Epithelial cell of prostate (primary cell): ENCODE measurements at places on chromosomes 12 and 14.

GRCh38 chr12:92408072-92408900 lies 262.6 kb upstream of the BTG1 start:
- DNase-seq: no peak

DNA sequence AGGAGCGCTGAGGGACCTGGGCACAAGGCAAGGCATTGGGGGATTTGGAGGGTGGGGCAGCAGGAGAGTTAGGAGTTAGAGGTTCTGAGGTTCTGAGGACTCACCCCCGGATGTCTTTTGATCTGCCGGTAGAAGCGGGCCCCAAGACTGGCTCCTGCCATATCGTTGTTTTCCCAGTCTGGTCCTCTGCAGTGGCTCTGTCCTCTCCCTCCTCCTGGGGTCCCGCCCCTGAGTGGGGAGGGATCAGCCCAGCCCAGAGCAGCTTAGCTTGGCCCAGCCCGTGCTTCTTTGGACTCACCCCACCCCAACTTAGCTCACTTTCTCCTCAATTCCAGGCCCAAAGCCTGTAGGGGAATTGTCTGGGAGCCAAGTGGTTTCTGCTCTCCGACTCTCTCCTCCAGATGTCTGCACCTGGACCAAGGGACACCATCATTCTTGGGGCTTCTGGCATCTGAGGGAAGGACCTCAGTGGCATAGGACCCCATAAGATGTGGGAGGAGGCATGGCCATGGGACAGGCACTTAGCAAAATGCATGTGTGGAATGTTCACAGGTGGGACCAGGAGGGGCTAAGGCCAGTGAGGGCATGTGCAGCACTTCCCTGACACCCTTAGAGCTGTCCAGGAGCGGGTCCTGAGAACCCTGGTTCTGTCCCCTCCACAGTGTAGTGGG lies 7.5 kb downstream of the SHMT2 start:
- DNase-seq: no peak

DNA sequence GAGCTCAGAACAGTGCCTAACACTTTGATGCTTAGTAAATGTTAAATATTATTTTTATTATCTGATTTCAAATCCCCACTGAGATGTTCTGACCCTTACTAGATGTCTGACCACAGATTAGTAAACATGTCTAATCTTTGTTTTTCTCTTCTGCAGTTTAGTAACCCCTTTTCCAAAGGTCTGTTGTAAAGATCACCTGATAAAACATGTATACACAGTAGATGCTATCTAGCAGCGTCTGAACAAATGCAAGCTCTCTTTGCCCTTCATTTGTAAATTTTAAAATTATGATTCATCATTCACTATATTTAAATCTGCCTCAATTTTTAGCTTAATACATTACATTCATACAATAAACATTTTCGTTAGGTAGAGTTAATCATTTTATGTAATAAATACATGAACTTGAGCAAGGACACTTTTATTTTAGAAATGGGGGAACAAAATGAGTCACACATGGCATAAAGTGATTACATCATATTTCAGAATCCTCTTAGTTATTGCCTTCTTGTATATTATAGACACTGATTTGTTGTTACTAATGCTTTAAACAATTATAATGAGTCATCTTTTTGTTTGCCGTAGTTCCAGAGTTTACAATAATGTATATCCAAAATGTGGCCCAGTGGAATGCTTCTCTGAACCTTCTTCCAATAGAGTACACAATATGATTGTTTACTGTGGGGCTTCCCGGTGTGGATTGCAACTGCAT lies 1.7 kb upstream of the OR4K5 start:
- no peak for DNase-seq

DNA sequence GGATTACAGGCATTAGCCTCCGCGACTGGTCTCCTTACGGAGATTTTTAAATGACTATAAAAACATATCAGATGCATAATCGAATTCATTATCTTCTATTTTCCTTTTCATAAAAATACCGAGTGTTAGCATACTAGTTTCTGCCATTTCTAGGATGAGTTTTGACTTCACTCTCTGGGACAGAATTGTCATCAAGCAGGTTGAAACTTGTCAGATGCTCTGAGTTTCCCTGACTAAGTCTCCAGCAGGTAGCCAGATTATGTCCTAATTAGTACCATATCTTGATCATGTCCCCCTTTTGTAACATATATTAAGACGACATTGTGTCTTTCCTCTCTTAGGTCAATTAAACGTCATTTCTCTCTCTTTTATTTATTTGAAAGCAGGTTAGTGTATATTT lies 103.5 kb upstream of the RASSF8 start:
- no peak for DNase-seq

- no peak for DNase-seq
These were observed 492.9 kb upstream of the NOVA1 start for GRCh38 chr14:27090716-27091115.

DNA sequence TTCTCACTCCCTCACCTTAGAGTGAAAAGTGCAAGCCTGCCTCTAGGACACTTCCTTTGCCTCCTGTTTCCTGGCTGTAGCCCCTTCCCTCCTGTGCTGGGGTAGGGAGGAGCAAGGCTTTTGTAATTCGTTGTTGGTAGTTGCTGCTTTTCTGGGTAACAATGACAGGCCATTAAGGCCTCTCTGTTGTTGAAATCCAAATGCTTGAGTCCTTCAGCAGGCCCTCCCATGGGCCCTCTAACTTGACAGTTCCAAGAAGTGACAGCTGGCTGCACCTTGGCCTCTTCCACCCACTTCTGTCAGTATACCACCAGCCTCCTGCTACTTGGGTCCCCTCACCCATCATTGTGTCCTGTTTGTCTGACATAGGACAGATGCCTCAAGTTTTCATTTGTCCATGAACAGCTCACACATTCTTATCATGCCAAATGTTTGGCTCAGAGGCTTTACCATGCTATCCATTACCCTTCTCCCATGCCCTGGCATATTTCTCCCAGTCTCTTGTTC lies 103.7 kb upstream of the PDE3A start:
- no peak for DNase-seq

- DNase-seq: no peak
These were observed 48.1 kb downstream of the VWF start for GRCh38 chr12:6076346-6076745.

GRCh38 chr14:68885226-68886108 lies 92.6 kb upstream of the ZFP36L1 start:
- no peak for DNase-seq

GRCh38 chr12:60172266-60173211 lies 576.7 kb downstream of the SLC16A7 start:
- no peak for DNase-seq

- no peak for DNase-seq
These were observed 155.5 kb downstream of the ZFP36L1 start for GRCh38 chr14:68637106-68638021.

DNA sequence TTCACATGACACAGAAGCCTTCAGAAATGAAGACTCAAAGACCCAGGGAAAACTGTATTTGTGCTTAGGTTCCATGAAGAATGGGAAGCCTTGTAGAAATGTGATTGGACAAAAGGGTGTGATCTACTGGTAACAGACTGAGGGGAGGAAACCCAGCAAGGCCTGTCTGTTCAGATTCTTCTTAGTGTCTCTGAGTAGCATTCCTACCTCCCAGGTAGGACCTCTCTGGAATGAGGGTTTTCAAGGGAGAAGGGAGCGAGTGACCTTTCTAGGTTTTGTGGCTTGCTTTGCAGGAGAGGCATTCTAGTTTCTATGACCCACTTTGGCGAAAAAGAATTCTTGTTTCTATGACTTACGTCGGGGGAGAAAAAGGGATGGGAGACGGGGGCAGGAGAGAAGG lies 401.7 kb downstream of the DPF3 start:
- DNase-seq: no peak

GRCh38 chr12:48489012-48489411 lies 6.7 kb downstream of the C12orf54 start:
- DNase-seq: peak; percentile 87

GRCh38 chr12:7609495-7609894 lies 56.2 kb downstream of the APOBEC1 start:
- no peak for DNase-seq

- DNase-seq: no peak
These were observed 26.2 kb upstream of the NPFF start for GRCh38 chr12:53533471-53533870.

DNA sequence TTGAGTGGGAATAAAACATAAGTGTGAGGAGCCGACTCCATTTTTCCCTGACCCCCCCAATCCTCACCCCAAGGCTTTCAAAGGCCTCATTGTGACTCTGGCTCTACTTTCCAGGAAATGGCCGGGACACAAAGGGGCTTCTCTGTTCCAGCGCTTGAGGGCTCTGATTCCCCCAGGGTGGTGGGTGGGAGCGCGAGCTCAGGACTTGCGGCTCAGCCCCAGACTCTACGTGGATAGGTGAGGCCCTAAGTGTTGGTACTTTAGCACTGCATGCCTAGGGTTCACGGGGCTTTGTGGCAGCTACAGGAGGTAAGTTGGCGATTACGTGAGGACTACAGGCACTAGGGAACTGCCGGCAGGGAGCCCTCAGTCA lies 553 bp downstream of the CNPY2 start:
- no peak for DNase-seq

DNA sequence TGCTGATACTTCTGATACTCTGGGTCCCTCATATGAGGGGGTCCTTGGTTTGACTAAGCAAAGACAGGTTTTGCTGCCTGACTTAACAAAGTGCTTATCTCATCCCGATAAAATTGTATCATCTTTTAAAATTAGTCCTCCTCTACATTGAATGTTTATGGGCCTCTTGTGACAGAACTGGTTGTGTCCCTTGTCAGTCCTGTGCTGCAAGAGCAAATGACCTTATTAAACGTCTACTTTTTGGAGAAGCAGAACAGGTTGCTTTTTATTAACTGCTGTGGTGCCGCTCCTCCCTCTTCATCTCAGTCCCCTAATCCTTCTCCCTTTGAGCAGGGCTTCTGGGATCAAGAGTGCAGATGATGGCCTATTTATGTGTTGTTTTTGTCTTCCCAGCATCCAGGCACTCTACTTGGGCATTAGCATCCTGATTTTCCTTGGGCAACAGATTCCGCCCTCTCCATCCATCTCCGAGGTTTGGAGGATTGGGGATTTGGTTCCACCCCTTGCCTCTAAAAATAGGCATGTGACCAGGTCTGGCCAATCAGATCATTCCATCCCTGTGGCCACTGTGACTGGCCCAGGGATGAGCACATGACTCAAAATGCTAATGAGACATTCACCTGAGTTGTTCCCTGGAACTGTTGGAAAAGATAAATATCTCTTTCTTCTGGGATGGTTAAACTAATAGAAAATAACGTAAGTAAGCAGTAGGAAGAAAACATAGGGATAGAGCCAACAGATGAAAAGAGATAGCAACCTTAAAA lies 2.9 kb upstream of the DENR start:
- no peak for DNase-seq

DNA sequence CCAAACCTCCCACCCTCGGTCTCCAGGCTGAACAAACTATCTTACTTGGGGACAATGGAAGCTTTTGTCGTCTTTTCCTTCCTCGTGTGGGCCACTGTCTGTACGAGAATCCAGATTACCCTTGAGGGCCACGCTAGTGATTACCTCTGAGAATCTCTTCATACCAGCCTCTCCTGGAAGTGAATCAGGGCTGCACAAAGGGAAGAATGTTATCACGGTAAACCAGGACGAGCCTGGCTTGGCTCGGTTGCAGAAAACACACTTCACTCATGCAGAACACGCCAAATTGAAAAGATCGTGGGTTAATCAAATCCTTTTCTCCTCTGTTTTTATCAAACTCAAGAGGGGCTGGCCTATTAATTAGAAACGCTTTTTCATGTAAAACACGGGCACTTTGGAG lies 51.6 kb upstream of the MYL2 start:
- DNase-seq: no peak

DNA sequence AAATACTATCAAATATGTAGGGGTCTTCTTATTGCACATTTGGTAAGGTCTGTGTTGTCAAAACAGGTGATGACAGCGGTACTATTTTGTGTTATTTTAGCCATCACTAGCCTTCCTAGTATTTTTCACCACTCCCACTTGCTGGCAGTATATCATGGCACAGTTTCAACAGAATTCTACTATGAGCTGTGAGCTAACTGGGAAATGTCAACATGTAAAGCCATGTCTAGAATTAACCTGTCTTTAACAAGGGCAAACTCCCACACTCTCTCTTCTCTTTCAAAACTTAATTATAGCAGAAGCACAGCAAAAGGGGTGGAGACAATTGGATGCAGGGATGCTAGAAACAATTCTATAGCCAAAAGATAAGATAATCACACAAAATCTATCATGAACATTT lies 253.4 kb downstream of the PAX9 start:
- no peak for DNase-seq

DNA sequence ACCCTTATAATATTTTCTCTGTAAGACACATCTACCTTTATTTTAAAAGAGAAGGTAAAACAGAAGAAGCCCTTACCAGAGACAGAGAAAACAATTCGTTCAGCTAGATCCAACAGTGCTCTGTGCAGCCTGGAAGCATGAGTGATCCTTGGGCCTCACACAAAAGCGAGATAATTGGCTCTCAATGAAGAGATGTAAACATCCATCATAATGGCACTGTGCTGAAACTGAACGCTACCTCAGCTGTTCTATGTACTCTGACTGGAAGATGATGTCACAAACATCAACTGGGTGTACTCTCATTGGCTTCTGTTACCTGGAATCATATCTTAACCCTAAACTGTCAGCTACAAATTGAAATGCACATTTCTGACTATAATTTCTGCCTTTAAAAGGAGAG lies at the start of gene MGAT4C:
TSS of gene MGAT4C (minus strand) at position 229 of the 400 bp plus-strand sequence.
- DNase-seq: no peak

- DNase-seq: no peak
These were observed 4.7 kb downstream of the GLTP start for GRCh38 chr12:109875572-109876131.

DNA sequence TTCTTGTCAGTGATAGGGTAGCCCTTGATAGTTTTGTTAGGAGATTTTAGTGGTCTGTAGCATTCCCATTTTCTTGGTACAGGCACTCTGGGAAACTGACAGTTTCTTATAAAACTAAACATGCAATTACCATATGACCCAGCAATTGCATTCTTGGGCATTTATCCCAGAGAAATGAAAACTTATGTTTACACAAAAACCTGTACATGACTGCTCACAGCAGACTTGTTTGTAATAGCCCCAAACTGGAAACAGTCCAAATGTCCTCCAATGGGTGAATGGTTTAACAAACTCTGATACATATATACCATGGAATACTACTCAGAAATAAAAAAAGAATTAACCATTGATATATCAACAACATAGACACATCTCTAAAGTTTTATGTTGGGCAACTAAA lies 75.5 kb downstream of the BORCS5 start:
- DNase-seq: no peak
